Activated naive CD4-positive, alpha-beta T cell treated with Interleukin-2 at 50 U/mL for 16 hours (primary cell): ENCODE measurements at places on chromosomes 3 and 15.

GRCh38 chr3:126373682-126374601, 16.7 kb upstream of the KLF15 start:
- no peak for DNase-seq

DNA sequence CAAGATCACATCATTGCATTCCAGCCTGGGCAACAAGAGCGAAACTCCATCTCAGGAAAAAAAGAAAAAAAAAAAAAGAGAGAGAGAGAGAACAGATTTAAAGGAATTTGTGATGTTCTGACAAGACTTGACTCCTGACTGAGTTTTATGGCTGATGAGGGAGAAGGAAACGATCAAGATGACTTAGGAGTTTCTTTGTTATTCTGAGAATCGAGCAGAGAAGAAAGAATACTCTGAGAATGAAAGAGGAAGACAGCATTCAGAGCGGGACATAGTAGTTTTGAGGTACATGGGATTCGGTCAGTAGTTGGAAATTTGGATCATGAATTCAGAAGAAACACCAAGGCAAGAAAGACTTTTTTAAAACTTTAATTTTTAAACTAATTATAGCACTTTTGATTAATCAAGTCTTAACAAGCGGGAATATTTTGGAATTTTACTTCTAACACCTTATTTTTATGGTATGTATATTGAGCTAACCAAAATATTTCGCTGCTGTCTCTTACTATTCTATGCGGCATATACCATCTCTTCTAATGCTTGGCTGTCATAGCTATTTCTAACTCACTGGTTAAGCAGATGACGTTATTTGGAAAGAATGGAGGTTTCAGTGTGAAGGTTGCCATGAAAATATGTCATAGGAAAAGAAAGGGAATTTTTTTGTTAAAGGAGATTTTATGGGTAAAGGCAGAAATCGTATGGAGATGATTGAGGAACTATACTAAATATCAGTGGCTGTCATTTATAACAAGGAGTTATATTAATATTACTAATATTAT, 644.1 kb downstream of the RBMS3 start:
- DNase-seq, result no peak

GRCh38 chr3:195770081-195770840, 41.5 kb downstream of the MUC4 start:
- no peak for DNase-seq

- no peak for DNase-seq
Measured at GRCh38 chr3:52528586-52529375, 4.9 kb downstream of the NT5DC2 start.

DNA sequence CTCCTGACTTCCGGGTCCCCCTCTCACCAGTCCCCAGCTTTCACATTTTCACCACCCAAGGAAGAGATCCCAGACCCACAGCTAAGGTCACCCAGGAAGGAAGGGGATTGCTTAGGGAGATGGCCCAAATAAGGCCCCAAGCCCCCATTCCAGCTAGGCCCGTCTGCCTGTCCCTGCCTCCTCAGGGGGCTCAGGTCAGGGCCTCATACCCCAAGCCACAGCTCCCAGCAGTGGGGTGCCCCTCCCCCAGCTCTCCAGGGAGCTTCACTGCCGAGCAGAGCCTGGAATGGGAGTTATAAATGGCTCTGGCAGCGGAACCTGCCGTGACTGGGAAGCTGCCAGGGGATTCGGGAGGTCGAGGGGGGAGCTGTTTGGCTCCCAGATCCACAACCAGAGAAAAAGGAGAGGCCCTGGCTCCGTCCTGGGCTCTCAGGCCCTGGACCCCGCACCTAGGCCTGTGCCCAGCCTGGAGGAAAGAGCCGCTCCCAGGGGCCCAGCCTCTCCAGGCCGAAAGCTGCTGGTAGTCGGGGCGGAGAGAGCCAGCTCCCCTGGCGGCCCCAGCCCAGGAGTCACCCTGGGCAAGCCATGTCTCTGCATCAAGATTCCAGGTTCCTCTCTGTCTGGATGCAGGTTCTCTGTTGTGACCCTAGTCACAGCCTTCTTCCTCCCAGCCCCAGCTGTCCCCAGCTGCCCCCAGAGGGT, 550 bp downstream of the CCDC9B start:
- DNase-seq, result no peak

GRCh38 chr15:98002866-98003265, 42.4 kb downstream of the ARRDC4 start:
- no peak for DNase-seq

DNA sequence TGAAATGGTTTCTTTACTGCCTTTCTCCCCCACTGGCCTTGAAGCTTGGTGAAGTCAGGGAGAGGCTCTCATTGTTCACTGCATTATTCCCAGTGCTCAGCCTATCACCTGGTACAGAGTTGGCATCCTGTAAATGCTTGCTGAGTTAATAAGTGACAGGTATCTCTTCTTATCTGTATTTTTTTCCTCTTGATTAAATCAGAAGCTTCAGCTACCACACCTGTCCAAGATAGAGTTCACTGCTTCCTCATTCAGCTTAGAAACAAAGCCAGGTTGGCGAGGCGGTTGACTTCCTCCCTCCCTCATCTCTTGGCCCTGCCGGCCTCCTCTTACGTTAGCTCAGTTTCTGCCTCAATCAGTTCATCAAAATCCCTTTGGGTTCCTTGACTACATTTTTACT, 142.8 kb downstream of the LIPC start:
- no peak for DNase-seq
